ENCODE measurements at places on chromosomes 5 and 9.

- DNase-seq: no peak
Observed at GRCh38 chr5:5784101-5784500, 361.6 kb downstream of the ICE1 start.

DNA sequence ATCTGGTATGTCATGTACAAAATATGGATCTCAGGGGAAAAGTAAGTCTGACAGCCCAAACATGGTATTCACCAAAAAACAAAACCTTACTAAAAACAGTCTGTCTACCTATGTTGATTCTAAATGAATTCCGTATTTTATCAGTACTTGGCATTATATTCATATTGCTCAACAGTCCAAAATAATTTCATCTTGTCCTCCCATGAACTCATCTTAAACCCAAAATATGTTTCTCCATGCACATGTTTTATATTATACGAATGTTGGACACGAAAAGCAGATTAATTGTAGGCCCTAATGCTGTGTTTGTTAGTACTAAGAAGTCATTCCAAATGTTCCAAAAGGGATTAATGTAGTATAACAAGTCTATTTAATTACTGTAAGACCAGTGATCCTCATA lies 20.1 kb downstream of the NFIB start:
- no peak for DNase-seq

DNA sequence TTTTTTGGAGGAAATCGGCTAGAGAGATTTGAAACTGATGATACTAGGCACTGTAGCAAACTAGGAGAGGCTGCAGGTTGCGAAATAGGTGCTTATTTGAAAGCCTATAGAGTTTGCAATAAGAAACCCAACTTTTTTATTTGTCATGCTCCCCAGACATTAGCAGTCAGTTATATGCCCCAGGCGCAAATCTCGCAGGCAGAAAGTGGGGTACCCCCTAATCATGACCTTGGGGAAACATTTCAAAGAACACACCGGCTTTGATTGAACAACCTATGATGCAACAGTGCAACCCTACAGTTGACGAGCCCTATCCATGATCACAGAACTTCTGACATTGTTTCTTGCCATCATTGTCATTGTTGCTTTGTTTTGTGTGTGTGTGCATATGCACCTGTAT lies 510.5 kb downstream of the RAB3C start:
- DNase-seq: no peak

DNA sequence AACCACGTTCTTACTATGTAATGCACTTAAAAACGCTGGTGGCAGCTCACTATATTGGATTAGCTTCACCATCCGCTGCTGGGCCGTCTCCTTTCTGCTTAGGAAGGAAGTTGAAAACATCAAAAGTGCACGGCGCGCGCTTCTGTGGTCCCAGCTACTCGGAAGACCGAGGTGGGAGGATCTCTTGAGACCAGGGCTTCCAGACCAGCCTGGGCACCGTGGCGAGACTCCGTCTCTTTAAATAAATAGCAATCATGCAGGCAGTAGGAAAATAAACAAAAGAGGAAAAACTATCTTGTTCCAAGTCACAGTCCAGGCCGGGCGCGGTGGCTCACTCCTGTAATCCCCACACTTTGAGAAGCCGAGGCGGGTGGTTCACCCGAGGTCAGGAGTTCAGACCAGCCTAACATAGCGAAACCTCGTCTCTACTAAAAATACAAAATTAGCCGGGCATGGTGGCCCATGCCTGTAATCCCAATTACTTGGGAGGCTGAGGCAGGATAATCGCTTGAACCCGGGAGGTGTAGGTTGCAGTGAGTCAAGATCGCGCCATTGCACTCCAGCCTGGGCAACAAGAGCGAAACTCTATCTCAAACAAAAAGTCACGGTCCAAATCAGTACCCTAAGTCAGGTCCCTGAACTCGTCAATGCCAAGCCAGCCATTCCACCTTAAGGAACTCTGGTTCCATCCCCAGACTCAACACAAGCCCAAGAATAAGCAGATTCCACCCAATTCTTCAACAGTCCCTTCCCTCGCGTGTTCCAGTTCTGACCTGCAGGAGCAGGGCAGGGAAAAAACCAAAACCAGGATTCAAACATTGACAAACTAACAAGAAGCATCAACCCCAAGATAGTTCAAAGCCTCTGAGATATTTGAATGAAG lies 1.0 kb upstream of the GOLGA1 start:
- DNase-seq: peak; percentile 75

GRCh38 chr5:135490245-135491037 lies 38.3 kb upstream of the TIFAB start:
- DNase-seq: no peak

All from stimulated activated CD4-positive, alpha-beta T cell treated with anti-CD3 and anti-CD28 coated beads, Interleukin-15, amount 100 ng/mL, for 24 hours (primary cell).